NCI-H226 (cell line): ENCODE measurements at places on chromosomes 12 and 14.
A peak's percentile ranks its signal among the peaks of the same experiment; 100 is the strongest.

GRCh38 chr12:47591361-47591791, 114.5 kb downstream of the RPAP3 start:
- DNase-seq, result no peak

- no peak for DNase-seq
Measured at GRCh38 chr14:75533791-75534555, 11.7 kb downstream of the BATF start.

GRCh38 chr14:100246809-100247428, 8.0 kb downstream of the YY1 start:
- DNase-seq, result peak; percentile 31

DNA sequence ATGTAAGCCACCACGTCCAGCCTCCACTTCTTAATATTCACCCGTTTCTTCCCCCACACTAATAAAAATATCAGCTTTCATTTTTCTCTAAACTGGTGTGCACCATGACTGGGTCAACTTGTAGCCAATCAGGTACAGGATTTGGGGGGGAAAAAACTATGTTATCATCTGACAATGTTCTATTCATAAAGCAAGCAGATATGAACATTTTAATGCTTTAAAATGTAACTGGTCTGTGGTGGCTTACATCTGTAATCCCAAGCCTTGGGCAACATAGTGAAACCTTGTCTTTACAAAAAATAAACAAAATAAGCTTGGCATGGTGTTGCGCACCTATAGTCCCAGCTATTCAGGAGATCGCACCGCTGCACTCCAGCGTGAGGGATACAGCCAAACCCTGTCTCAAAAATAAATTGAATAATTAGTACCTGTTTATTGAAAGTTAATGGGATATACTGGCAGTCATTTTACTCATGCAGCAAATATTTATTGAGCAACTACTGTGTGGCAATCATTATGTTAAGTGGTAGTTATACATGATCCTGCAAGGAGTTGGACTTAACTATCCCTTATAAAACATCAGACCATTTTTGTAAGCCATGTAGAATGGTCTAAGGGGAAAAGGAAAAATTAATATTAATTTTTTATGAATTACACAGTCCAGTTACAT, 15.3 kb upstream of the ITPR2 start:
- DNase-seq, result peak; percentile 15

GRCh38 chr12:118103201-118103600, 610 bp downstream of the VSIG10 start:
- no peak for DNase-seq

GRCh38 chr14:91333650-91334039, 84.0 kb downstream of the CCDC88C start:
- no peak for DNase-seq

DNA sequence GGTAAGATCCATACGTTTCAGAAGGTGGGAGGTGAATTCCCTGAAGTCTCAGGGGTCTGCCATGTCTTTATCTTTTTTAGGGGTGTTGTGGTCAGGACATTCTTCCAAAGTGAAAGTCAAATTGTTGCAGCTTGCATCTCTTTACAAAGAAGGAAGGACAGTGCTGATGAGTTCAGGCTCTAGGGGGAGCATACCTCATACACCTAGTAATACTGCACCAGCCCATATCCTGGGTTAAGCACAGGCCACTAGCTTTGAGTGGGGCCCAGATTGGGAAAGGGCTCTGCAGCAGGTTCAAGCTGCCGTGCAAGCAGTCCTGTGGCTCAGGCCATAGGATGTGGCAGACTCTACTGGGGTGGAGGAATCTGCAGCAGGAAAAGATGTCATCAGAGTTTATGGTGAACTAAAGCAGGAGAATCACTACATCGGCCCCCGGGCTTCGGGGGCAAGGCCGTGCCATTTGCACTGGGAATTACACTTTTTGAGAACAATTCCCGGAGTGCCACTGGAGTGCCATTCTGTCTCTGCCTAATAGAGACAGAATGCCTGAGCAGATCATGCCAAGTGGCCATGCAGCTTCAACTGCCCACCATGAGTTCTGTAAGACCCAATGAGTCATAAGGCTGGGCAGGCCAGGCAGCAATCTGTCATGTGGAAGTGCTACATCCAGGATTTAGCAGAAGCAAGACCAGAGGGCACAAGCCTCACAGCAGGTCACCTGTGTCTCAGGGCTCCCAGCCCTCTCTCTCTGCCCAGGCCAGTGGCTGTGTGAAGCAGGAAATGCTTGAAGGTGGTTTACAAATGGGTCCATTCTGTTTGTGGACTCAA, 32.3 kb downstream of the DIO3 start:
- DNase-seq, result no peak

DNA sequence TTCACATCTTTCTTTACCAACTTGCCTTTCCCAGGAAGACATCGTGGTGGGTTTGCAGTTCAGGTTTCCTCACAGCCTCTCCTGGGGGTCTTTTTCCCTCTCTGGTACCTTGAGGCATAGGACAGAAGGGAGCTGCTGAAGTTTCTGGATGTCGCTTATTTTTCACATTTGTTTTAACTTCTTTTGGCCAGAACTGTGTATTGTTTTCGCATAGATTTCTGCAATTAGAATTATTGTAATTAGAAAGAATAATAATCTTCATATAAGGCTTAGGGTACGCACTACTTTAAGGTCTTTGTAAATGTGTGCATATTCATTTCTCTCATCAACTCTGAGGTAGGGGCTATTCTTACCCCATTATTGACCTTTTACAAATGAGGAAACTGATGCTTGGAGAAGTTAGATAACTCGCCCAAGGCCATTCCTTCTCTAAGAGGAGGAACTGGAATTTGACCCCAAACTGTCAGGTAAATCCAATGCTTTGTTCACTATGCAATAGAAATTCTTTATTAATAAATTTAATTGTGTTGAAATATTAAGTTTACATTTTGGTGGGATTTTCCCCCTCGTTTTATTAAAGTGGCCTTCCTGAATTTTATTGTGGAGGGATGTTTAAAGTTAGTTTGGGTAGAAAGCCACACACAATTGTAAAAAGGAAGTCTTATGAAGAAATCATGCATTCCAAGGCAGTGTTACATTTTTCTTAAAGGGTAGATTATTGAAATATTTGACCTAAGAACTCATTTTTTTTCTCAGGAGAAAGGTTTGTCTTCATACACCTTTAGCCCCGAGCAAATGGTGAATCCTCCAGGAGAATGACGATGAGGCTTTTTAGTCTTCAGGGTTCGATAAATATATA, 12.1 kb upstream of the SLC38A2 start:
- peak; percentile 69 for DNase-seq

- DNase-seq, result peak; percentile 29
Measured at GRCh38 chr12:7907009-7907408, 29.0 kb downstream of the SLC2A3 start.

DNA sequence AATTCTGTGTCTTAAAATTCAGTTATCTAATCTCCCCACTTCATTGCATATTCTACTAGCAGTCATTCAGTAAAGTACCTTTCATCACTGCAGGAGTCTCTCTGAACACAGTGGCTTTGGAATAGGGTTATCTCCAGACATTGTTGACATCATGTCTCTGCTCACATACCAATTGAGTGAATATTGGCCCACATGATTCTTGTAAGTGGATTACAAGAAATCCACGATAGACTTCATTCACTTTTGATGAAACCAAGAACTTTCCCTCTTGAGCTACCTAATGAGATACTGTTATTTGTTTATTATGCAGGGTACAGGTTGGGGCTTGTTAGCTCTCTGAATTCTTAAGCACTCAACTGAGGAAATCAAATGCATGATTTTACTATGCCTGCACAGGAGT, 284.9 kb downstream of the RAD51B start:
- DNase-seq, result peak; percentile 89

GRCh38 chr14:45156067-45156466, 20.3 kb downstream of the FANCM start:
- no peak for DNase-seq

DNA sequence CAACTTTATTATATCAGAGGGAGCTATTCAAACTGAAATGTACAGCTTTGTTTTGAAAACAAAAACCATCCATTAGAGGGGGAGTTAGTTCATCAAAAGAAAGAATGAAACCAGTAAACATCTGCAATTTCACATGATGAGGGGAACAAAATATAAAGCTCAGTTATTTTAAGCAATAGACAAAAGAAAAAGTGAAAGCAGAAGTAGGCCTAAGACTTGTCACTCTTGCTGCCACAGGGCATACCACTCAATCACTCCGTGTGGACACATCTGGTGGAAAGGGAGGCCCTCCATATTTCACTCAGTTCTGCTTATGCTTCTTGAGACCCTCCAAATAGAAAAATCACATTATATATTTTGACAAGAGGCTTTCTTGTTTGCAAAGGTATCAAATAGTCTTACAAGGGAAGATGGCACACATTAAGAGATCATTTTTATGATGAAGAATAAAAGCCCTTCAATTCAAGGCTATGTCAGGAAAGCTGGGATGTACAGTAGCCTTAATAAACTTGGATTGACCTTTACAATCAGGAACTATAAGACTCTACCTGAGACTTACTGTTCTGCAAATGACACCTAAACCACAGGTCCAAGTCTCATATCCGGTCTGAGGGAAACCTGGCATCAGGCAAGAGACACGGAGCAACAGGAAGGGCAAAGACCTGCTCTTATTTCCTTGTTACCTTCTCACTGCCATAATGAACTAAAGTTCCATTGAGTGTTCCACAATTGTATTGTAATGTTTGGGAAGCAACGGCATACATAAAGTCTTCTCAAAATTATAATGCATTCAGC, 222.5 kb upstream of the GRIP1 start:
- no peak for DNase-seq

DNA sequence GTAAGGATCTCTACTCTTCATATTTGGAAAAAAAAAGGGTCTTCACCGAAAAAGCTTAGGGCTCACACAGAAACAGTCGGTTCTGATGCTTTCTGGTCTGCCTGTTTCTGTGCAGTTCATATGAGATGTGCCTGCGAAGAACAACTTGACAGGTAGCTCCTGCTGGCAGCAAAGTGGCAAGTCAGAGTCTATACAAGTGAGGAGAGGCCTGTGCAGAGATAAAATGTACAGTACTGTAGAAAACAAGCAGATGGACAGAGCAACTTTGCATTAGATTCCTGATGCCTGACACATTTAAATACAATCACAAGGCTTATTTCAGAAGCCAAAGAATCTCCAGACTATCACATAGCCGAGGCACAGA, 936.0 kb downstream of the DIO2 start:
- DNase-seq, result no peak

- DNase-seq, result no peak
Measured at GRCh38 chr12:33323823-33324222, 115.8 kb downstream of the SYT10 start.

DNA sequence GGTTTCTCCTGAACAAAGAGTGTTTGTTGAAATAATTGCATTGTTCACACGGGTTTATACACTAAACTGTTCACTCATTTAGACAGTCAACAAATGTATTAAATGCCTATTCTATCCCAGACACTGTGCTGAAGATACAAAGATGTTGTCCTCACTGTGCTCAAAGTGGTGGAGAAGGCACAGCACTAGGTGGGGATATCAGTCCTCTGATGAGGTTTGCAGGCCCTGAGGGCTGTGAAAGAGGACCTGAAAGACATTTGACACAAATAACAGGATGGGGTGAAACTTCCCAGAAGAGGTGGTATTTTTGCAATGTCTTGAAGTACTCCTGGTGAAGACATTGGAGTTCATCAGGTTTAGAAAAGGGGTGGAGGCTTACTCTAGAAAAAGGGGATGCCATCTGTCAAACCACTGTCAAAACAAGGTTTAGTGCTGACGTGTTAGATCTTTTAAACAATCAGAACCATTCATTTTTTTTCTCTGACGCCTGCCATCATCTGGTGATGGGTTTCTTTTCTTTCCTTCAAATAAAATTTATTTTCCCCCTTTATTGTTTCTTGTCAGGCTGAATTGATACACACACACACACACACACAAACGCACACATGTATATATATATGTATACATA, 69.5 kb downstream of the ACSS3 start:
- no peak for DNase-seq

DNA sequence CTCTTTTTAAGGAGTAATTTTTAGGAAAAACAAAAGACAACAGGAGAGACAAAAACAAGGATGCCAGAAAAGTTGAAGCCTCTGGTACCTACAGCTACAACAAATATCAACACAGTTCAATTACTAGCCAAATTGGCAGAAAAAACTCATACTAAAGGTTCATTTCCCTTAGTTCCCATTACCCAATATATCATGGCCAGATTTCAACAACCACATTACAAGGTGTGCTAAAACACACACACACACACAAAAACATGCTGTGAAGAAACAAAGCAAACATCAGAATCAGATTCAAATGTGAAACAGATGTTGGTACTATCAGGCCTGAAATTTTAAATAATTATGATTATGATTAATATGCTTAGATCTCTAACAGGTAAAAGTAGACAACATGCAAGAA, 272.7 kb upstream of the CLEC14A start:
- DNase-seq, result no peak

GRCh38 chr14:23953464-23954278, at the start of gene DHRS4:
TSS of gene DHRS4 (plus strand) at chr14:23953770. CDS start at chr14:23953789, 19 bp downstream.
- peak; percentile 81 for DNase-seq

- DNase-seq, result no peak
Measured at GRCh38 chr12:105721891-105722290, 391.4 kb downstream of the C12orf75 start.

GRCh38 chr12:115375186-115375991, 691.4 kb upstream of the TBX3 start:
- DNase-seq, result peak; percentile 48

- DNase-seq, result no peak
Measured at GRCh38 chr12:121241156-121241970, 31.4 kb downstream of the P2RX4 start.

DNA sequence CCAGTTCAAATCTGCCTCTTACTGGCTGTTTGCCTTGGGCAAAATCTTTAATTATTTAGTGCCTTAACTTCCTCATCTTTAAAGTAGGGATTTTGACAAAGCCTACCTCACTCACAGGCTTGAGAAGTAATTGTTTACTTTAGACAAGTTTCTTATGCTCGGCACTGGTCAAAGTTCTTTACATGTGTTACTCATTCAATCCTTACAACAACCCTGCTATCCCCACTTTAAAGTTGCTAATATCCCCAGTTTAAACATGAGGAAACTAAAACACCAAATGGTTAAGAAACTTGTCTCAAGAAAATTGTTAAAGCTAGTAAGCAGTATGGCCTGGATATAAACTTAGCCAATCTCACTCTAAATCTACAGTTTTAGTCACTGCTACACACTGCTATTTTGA, 204.0 kb upstream of the AVPR1A start:
- no peak for DNase-seq

DNA sequence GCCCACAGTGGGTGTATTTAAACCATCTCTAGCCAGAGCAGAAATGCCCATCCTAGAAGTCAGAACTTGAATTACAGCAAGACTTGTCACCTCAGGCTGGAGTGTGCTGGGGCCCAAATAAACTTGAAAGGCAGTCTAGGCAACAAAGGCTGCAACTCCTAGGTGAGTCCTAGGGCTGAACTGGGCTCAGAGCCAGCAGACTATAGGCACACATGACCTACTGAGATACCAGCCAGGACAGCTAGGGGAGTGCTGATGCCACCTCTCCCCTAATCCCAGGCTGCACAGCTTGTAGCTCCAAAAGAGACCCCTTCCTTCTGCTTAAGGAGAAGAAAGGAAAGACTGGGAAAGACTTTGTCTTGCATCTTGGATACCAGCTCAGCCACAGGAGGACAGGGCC, 106.0 kb downstream of the TXNDC16 start:
- DNase-seq, result peak; percentile 4

DNA sequence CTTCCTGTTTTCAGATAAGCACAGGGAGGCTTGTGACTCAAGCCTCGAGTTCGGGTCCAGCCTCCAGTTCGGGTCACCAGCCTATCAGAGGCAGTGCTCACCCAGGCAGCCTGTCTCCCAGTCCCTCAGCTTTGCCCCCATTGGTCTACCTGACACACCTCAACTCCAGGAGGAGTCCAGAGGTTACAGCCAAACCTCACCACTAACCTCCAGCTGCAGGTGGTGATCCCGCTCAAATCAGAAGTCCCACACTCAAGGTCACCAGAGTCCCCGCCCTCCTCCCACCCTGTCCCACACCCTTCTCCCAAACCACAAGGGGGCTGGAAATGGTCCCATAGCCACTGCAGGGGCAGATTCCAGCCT, 42.1 kb downstream of the KDM2B start:
- peak; percentile 74 for DNase-seq
